Activated T-cell treated with anti-CD3 and anti-CD28 coated beads, Interleukin-2, amount 50 U/mL, for 24 hours (primary cell): ENCODE measurements at places on chromosomes 7 and 10.

DNA sequence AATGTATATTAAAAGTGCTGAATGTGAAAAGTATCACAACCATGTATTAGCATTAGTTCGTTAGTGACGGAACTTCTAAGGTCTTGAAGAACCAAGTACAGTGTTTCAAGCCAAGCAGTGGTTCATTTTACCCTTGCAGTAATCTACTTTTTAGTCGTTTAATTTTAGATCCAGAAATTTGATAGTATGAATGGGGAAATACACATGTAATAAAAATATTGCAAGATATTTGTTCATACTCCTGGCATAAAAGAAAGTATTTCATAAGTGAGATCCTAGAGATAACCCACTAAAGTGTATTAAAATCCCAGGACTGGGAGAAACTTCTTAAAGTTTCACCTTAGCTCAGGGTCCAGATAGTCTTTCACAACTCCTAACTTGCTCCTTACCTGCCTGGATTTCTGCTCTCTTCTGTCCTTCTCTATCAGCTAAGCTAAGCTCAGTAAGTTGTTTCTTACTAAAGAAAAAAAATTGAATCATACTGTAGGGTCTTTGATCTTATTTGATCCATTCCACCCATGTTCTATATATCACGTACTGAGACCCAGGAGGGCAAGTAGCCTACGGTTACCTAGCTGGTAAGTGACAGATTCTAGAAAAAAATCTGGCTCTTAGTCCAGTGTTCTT is 1.5 kb downstream of the BCAP29 start:
- H3K27ac ChIP-seq: no peak overlapping the region
- no peaks in the 10 kb centered on the region for H3K27me3 ChIP-seq
- peak overlapping the region; percentile 93 for H3K4me3 ChIP-seq
- H3K36me3 ChIP-seq: peaks cover 40% of the 10 kb centered on the region
- H3K4me1 ChIP-seq: peaks cover 22% of the 10 kb centered on the region

DNA sequence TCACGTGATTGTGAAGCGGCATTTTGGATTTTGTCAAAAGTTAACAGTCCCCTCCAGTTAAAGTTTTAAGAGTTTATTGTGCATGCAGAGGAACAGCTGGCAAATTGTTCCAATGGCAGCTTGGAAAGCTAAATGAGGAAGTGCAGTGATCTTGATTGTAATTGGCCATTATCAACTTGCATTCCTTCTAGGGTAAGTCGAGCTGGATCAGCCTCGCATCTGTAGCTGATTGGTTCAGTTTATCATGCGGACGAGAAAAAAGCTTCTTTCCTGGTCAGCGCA is 566 bp downstream of the ZNF789 start:
- peaks cover 42% of the 10 kb centered on the region for H3K36me3 ChIP-seq
- DNase-seq: no peak
- no peaks in the 10 kb centered on the region for H3K27me3 ChIP-seq

- H3K36me3 ChIP-seq: peaks cover 11% of the 10 kb centered on the region
- peak; percentile 67 for DNase-seq
- H3K4me1 ChIP-seq: peaks cover 58% of the 10 kb centered on the region
- H3K27me3 ChIP-seq: no peaks in the 10 kb centered on the region
- peak overlapping the region; percentile 93 for H3K4me3 ChIP-seq
Observed at GRCh38 chr10:124743191-124744101, 732 bp downstream of the FAM53B start.

GRCh38 chr7:106369352-106369751 is 84.6 kb upstream of the NAMPT start:
- no peaks in the 10 kb centered on the region for H3K36me3 ChIP-seq
- peaks cover 46% of the 10 kb centered on the region for H3K4me1 ChIP-seq
- no peak overlapping the region for H3K4me3 ChIP-seq
- H3K27me3 ChIP-seq: peaks cover 5% of the 10 kb centered on the region
- no peak for DNase-seq

GRCh38 chr7:121618182-121618581 is 222.1 kb upstream of the FAM3C start:
- no peak overlapping the region for H3K4me3 ChIP-seq
- H3K27me3 ChIP-seq: no peaks in the 10 kb centered on the region
- DNase-seq: no peak
- no peak overlapping the region for H3K27ac ChIP-seq
- no peaks in the 10 kb centered on the region for H3K4me1 ChIP-seq

DNA sequence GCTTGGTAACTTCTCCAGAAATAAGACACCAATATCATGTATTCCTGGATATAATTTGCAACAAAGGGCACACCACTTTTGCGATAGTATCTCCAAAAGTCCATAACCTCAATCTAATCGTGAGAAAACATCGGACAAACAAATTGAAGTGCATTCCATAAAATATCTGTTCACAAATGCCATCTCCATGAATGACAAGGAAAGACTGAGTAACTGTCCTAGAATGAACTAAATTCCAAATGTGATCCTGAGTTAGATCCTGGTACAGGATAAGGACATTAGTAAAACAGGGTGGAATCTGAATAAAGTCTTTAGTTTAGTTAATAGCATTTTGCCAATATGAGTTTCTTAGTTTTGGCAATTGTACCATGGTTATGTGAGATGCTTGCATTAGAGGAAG is 384.2 kb downstream of the SUGCT start:
- H3K4me1 ChIP-seq: no peaks in the 10 kb centered on the region
- no peaks in the 10 kb centered on the region for H3K36me3 ChIP-seq
- no peak overlapping the region for H3K27ac ChIP-seq
- no peak overlapping the region for H3K4me3 ChIP-seq
- no peaks in the 10 kb centered on the region for H3K27me3 ChIP-seq
- DNase-seq: no peak

DNA sequence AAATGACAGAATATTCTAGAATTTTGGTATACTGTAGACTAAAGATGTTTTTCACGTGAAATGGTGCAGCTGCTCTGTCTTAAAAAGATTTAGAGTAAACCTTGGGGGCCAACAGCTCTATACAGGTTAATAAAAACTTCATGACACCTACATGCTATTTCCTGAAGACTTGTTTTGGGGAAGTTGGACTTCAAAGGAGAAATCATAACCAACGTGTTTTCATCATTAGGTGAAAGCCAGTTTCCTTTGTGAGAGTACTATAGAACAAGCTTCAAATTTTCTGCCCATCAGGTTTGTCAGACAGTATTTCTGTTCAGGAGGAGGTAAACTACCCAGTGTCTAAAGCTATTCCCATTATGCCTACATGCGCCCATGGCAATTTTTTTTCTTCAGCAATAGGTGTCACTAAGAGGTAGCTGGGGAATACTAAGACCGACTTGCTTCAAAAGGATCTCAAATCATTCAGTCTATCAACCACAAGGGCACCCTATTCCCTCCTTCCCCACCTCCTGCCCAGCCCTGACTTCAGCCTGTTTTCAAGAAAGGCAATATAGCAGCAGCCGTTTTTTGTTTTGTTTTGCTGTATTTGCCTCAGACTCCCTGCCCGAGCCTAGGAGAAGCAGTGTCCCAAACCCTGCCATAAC is 237.3 kb upstream of the SP8 start:
- no peaks in the 10 kb centered on the region for H3K27me3 ChIP-seq
- DNase-seq: no peak
- no peaks in the 10 kb centered on the region for H3K4me1 ChIP-seq
- H3K36me3 ChIP-seq: no peaks in the 10 kb centered on the region
- H3K27ac ChIP-seq: no peak overlapping the region
- no peak overlapping the region for H3K4me3 ChIP-seq

GRCh38 chr10:44963772-44964633 is 4.4 kb downstream of the RASSF4 start:
- H3K27ac ChIP-seq: no peak overlapping the region
- H3K36me3 ChIP-seq: peaks cover 4% of the 10 kb centered on the region
- no peak overlapping the region for H3K4me3 ChIP-seq
- no peak for DNase-seq
- peaks cover 38% of the 10 kb centered on the region for H3K4me1 ChIP-seq

DNA sequence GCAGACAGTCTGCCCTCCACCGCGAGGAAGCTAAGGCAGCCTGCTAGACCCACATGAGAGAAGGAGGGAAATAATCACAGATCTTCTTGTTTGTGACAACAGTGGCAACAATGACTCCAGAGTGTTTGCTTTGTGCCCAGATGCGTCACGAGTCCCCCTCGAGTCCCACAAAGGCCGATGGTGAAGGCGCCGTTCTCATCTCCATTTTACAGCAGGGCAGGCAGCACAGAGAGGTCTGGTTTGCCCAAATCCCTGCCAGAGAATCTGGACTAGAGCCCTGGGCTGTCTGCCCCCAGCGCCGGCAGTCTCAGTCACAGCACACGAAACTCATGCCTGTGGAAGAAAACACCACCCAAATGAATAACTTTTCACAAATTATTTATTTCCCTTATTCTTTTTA is 38.1 kb downstream of the KIAA1549 start:
- no peak overlapping the region for H3K27ac ChIP-seq
- H3K27me3 ChIP-seq: no peaks in the 10 kb centered on the region
- no peak for DNase-seq
- no peaks in the 10 kb centered on the region for H3K4me1 ChIP-seq

GRCh38 chr7:50367570-50367969 is 63.1 kb downstream of the IKZF1 start:
- H3K27ac ChIP-seq: peak overlapping the region; percentile 99
- H3K4me1 ChIP-seq: peaks cover 97% of the 10 kb centered on the region
- peaks cover 99% of the 10 kb centered on the region for H3K36me3 ChIP-seq

DNA sequence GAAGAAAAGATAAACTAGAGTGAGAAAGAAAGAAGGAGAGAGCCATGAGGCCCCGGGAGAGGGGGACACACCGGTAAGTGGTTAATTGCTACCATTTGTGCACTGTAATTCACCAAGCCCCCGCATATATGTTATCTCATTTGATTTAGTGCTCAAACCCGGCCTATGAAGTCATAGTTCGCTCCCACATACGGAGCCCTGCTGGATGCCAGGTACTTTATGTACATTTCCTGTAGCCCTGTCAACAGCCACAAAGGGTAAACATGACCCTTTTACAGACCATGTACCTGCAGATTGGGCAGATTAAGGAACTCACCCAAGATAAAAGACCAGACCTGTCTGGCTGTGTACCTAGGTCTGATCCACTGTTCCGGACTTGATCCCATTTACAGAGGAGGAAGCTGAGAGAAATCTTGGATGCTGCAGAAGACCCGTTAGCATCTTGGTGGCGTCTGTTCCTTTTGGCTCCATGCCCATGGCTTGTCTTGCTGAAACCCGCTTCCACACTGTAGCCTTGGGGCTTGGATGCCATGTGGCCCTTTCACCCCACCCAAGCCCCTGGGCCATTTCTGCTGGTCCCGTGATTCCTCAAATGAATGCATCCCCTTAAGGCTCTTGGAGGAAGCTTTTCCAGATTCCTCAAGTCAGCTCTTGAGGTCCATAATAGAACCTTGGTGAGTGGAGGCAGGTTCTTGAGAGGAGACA is 32.3 kb downstream of the FAM241B start:
- DNase-seq: no peak
- no peaks in the 10 kb centered on the region for H3K36me3 ChIP-seq
- H3K4me3 ChIP-seq: no peak overlapping the region
- no peaks in the 10 kb centered on the region for H3K4me1 ChIP-seq

DNA sequence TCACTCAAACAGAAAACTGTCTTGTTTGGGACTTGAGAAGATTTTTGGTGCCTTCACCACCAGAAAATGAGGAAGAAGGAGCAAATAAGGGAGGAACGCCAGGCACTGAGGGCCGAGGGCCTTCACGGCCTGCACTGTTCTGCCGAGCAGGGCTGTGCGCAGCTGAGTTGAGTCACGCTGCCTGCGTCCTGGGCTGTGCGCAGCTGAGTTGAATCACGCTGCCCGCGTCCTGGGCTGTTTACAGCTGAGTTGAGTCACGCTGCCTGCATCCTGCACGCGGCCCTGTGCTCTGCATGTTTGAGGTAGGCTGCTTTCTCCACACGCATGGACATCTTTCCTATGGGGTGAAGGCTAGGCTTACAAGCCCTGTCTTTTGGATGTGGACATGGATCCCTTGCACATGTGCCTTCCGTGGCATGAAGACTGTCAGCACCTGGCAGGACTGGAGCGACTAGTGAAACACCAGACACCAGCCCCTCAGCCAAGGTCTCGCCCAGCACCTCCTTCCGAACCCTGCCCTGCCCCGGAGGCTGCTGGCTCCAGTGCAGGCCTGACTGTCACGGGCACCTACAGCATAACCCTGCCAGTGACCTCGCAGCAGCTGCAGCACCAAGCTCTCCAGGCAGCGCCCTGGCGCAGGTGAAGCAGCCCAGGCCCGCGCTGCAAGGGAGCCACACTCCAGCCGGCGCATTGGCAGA is 96.7 kb downstream of the HTR5A start:
- no peaks in the 10 kb centered on the region for H3K4me1 ChIP-seq
- no peak overlapping the region for H3K27ac ChIP-seq
- peaks cover 32% of the 10 kb centered on the region for H3K27me3 ChIP-seq
- no peak overlapping the region for H3K4me3 ChIP-seq
- no peaks in the 10 kb centered on the region for H3K36me3 ChIP-seq
- DNase-seq: no peak

GRCh38 chr7:55343860-55344606 is 21.1 kb upstream of the LANCL2 start:
- peaks cover 13% of the 10 kb centered on the region for H3K27me3 ChIP-seq
- no peaks in the 10 kb centered on the region for H3K36me3 ChIP-seq
- DNase-seq: no peak
- no peak overlapping the region for H3K4me3 ChIP-seq

- peaks cover 66% of the 10 kb centered on the region for H3K36me3 ChIP-seq
- H3K27ac ChIP-seq: peak overlapping the region; percentile 95
- H3K27me3 ChIP-seq: no peaks in the 10 kb centered on the region
- H3K4me3 ChIP-seq: peak overlapping the region; percentile 95
Observed at GRCh38 chr10:128049226-128050120, 76.8 kb downstream of the MKI67 start.

DNA sequence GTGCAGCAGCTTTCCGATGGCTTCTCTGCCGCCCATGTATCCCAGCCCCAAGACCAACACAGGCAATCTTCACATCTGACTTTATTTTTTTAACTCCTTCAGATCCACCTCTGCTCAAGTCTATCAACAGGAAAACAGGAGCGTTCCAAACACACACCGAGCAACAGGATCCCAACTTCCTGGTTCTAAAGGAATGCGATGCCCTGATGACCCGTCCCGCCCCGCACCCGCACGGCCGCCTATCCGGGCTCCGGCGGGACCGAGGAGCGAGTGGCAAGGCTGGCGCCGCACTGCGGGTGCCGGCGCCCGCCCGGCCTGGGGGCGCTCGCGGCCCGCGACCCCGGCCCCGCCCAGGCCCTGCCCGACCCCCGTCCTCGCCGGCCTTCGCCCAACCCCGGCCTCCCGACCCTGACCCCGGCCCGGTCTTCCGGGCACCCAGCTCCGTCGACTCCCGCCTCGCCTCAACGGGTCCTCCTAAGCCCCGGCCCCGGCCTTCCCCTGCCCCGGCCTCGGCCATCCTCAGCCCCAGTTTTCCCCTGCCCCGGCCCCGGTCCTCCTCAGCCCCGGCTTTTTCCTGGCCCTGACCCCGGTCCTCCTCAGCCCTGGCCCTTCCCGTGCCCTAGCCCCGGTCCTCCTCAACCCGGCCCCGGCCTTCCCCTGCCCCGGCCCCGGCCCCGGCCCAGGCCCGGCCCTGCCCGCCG is 730 bp downstream of the LARP4B start:
- H3K27me3 ChIP-seq: no peaks in the 10 kb centered on the region
- H3K27ac ChIP-seq: peak overlapping the region; percentile 92
- H3K4me3 ChIP-seq: peak overlapping the region; percentile 87

GRCh38 chr7:49866076-49866735 is 92.8 kb downstream of the VWC2 start:
- no peak overlapping the region for H3K4me3 ChIP-seq
- H3K4me1 ChIP-seq: no peaks in the 10 kb centered on the region
- H3K36me3 ChIP-seq: no peaks in the 10 kb centered on the region
- peaks cover 6% of the 10 kb centered on the region for H3K27me3 ChIP-seq
- DNase-seq: no peak

GRCh38 chr7:1964211-1964912 is 268.4 kb downstream of the MAD1L1 start:
- H3K4me1 ChIP-seq: peaks cover 34% of the 10 kb centered on the region
- DNase-seq: no peak
- no peak overlapping the region for H3K4me3 ChIP-seq
- H3K27ac ChIP-seq: no peak overlapping the region
- H3K36me3 ChIP-seq: peaks cover 67% of the 10 kb centered on the region
- H3K27me3 ChIP-seq: no peaks in the 10 kb centered on the region
